CD4-positive, alpha-beta T cell treated with Interleukin-6 for 4 hours (primary cell): ENCODE measurements at places on chromosomes 13 and 19.

DNA sequence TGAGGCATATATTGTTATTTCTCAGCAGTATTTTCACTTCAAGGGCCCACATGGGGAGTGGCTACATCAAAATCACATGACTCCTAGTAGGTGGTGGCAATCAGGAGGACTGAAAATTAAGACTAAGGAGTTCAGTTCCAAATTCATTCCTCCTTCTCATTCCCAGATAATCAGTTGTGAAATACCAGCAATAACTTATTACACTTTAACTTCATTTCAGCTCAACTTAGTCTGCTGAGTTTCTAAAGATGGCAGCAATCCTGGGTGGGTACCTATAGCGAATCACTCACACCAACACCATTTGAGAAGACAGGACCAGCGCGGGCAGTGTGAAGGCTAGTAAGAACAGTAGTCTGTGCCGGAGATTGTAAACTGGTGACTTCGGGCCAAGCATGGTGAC, 63.9 kb upstream of the SLC10A2 start:
- no peak for DNase-seq

- DNase-seq, result peak; percentile 36
Measured at GRCh38 chr19:1102407-1103131, 1.2 kb upstream of the GPX4 start.

DNA sequence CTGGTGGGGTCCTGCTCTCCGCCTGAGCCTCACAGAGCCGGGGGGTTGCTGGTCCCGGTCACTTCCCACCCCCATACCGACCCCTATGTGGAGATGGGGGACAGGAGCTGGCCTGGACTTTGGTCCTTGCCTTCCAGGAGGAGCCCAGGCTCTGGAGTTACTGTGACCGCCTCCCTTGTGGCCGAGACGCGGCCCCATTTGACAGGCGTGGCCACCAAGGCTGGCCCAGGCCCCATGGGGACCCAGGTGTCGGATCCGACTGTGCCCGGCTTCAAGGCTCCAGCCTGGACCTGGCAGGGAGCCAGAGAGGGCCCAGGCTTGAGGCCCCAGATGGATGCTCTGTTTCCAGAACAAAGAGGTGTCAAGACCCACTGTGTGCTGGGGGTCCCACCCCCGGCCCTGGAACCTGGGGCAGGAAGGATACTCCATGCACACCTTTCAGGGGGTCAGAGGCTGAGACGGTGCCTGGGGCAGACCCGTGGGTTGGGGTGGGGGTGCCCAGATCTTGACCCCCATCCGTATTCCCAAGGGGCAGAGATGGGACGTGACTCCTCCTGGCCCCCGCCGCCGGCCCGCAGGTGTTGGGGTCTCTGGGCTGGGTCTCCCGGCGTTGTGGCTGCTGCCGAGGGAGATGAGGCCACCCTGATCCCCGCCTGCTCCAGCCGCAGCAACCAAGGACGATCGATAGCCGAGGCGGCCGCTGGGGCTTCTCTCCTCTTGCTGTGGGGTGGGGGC, 47.8 kb upstream of the TCF3 start:
- no peak for DNase-seq

DNA sequence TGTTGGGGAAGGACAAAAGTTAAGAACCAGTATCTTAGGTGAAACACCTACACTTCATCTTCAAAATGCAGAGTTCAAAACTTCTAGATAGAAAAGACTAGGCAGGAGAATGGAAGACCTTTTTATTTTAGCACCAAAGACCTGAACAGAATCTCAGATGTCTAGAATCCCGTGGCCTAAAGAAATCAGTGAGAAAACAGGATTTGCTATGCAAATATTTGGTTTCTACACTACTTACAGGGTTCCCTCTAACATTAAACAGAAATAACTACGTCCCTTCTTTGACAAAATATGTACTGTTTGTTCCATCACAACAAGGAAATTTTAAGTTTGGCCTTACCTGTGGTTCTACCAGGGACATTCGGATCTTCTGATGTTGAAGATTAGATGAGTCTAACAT, 21.5 kb downstream of the DIS3 start:
- no peak for DNase-seq

DNA sequence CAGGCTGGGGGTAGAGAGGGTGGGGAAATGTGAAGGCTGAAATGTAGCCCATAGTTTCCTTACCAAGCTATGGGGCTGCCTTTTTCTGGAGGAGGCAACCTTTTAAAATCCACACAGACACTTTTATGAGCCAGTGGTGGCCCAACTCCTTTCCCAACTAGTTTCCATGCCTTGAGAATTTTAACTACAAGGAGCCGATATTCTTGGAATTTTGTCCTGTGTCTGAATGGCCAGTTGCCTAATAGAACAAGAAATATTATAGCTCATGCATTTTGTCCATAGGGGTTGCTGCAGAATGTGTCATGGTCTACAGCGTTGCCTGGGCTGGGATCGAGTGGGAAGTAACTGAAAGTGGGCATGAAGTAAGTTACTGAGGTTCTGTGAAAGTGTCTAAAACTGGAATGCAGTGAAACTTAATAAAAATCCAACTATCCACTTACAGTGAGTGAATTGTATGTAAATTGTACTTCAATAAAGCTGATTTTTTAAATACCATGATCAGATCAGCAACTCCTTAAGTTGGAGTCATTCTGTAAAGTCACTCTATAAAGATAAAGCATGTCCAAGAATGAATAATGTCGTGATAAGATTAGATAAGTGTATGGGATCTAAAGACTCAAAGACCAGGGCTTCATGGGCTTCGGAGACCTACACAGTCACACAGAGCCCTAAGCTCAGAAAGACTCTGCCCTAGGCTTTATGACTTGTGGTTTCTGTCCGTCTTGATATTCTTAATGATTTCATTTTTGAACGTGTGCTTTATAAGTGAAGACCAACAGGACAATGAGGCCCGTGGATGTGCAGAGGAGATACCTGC, 122.6 kb upstream of the FNDC3A start:
- no peak for DNase-seq

- no peak for DNase-seq
Measured at GRCh38 chr19:1503925-1504773, 8.7 kb downstream of the ADAMTSL5 start.
